ENCODE measurements at places on chromosomes 7 and 10.

DNA sequence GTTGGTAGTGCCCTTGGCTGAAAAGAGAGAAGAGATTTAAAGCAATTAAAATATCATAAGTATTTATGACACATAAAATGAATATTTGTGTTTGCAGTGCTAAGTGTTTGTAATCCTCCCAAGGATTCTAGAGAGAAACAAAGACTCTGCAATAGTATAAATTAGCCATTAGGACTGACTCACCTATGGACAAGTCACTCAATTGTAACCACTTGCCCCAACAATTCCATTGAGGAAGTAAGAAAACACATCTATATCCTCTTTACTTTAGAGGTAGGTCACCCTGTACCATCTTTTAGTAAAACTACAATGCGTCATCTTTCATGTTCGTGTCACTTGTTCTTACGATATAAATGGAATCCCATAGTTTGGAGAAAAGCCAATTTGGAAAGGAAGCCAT is 85.7 kb upstream of the INHBA start:
- no peak for DNase-seq

DNA sequence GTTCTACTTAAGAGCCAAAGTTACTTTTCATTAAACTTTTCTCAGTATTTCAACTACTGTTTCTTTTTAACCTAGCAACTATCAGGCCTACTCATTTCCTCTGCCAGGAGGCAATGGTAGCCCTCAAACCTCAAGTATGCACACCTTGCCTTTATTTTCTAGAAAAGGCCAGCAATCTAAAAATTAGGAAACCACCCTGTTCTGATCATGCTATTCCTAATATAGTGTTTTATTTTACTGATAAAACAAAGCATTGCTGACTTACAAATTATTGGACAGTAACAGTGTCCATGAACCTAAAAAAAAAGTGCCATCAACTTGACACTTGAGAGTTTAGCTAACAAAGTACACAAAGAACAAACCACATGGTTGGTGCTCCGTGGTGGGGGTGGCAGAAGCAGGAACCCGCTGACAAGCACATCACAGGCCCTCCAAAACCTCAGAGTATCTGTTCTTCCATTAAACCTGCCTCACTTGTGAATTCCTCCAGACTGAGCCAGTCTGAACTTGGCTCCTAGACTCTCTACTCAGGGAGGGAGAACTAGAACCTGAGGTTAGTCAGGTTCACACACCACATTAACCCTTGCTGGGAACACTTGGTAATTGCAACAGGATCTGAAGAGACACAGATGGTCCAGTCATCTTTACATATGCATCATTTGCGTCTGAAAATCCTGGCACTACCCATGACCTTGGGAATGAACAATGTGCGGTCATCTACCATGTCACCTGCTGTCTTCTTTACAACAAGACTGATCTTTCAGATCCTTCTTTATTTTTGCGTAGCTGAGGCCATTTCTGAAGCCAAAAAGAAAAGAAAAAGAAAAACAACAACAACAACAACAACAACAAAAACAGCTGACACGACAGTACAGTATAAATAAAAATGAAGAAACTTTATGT is 31.9 kb downstream of the PIP4K2A start:
- peak; percentile 58 for DNase-seq

GRCh38 chr10:95394161-95394880 is 103.5 kb upstream of the PDLIM1 start:
- no peak for DNase-seq

- no peak for DNase-seq
Measured at GRCh38 chr10:14670551-14671240, 104.0 kb downstream of the FAM107B start.

DNA sequence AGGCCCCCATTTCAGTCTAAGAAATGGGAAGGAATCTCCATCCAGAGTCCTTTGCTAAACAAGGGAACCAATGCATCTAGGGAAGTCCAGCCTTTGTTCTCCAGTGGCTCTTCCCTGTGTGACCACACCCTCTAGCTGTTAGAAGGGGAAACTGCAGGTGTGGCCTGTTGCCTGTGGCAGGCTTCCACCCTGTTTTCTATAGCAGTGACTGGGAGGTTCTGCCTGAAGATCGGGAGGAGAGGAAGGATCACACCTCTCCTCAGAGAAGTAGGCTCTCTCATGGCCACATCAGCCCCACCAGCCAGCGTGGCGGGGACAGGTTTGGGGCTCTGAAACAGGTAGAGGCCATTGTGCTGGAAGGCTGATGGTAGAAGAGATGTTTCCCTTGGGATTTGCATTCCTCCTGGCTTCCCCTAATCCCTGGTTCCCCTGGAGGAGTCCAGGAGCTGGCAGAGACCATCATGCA is 47.7 kb upstream of the TRIM8 start:
- no peak for DNase-seq

DNA sequence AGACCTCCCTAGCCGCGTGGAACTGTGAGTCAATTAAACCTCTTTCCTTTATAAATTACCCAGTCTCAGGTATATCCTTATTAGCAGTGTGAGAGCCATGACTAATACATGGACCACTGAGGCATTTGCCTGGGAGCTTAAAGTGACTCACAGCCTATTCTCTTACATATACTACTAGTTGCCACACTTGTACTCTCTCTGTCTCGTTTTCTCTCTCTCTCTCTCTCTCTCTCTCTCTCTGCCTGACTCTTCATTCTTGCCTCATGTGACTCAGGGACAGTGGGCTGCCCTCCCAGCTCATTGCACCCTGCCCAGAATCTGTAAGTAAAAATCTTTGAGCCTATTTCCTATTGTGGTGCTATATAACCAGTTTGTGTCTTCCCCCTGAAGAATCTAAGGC is 238.5 kb upstream of the MAGI2 start:
- no peak for DNase-seq

- DNase-seq = no peak
Measured at GRCh38 chr7:30920021-30920583, 8.4 kb downstream of the AQP1 start.

DNA sequence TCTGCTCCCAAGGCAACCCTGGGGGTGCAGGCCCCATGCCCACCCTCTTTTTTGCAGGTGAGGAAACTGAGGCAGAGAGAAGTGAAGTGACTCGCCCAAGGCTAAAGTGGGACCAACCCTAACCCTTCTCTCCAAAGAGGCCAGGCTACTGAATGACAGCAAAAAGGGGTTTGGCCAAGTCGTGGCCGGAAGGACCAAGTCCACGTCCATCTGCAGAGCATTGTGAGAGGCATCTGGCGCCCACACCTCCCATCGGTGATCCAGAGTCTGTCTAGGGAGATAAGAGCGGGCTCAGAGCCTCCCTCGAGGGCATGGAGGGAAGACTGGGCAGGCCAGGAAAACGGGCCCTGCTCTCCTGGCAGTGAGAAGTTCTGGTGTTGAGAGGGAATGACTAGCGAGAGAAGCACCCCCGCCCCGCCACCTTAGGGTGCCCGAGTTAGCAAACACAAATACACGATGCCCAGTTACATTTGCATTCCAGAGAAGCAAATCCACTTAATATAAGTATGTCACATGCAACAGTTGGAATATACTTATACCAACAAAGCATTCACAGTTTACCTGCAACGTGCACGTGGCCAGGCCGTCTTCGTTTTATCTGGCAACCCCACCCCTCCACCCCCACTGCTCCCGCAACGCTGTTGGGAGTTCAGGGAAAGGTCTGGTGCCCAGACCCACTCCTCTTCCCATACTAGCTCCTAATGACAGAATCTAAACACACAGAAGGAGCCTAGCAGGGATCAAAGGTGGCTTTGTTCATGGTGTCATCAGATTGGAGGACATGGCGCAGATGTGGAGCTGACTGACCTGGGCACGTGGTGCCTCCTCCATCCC is 124.9 kb downstream of the OAT start:
- DNase-seq = no peak

- DNase-seq = no peak
Measured at GRCh38 chr7:132488634-132489302, 87.5 kb downstream of the PLXNA4 start.

DNA sequence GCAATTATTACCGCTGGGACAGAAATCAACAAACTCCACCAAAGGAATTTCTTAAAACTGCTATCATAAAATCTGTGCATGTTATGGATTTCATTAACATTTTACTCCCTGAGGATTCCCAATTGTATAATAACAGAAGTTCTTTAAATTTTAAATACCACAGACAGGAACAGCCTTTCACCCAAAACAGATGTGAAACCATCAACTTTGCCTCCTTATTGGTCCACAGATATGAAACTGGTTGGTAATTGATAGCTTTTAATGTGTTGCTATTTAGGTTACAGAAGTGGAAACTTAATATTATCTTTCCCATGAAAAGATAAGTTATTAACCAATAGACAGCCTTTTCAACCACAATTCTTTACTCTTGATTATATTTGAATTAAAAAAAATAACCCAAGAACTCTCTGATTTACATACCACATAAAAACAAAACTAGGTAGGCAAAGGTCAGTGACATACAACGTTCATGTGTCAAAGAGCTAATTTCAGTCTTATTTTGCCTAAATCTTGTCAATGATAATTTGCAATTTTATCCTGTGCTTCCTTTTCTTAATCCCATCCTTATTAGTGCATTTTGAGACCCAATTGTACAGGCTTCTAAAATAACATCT is 90.0 kb downstream of the NRP1 start:
- DNase-seq = no peak

DNA sequence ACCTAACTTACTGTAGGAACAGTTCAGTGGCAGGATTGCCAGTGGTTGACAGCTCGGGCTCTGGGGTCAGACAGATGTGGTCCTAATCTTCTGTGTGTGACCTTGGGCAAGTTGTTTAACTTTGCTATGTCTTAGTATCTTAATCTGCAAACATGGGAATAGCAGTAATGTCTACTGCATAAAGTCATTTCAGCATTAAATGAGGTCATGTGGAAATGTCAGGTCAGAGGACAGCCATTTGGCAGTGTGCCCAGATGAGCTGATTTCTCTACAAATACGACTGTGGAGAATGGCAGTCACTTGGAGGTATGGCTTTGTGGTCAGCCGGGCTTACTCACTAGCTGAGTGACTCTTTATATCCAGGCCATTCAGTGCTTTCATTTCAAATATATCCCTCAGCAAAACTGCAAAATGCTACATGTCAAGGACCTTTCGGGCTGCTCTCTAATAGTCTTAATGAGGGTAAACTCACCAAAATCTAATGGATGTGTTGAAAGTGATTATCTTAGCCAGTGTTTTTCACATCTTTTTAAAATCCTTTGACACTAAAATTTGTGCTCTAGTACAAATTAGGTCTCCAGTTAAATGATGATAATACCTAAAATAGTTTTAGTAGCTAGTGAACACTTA is 171.4 kb downstream of the ST7 start:
- DNase-seq = peak; percentile 58

- peak; percentile 6 for DNase-seq
Measured at GRCh38 chr7:815284-816216, 16.7 kb upstream of the SUN1 start.

- DNase-seq = no peak
Measured at GRCh38 chr10:3808689-3809199, 23.7 kb upstream of the KLF6 start.

GRCh38 chr7:144386741-144387140 is 16.8 kb downstream of the NOBOX start:
- no peak for DNase-seq

GRCh38 chr10:121069061-121069850 is 218.1 kb downstream of the WDR11 start:
- DNase-seq = no peak

GRCh38 chr10:70726909-70727495 is 54.7 kb downstream of the ADAMTS14 start:
- no peak for DNase-seq

GRCh38 chr7:38276096-38276877 is 2.9 kb upstream of the TARP start:
- no peak for DNase-seq

DNA sequence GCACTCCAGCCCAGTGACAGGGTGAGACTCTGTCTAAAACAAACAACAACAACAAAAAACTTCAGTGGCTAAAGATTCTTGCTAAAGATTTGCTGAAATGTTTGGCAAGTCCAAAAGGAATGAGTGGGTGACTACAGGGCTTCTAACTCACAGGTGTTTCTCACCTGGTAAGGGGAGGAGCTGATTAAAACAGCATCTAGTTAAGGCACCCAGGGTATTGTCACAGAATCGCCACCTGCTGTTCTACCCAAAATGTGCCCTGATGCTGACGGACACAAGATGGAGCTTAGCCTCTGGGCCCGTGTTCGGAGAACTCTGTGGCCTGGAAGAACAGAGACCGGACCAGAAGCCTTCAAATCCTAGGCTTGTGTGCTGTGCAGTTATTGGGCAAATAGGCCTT is 336.0 kb upstream of the GALNT17 start:
- no peak for DNase-seq

GRCh38 chr10:43952760-43953159 is 304.1 kb upstream of the ZNF32 start:
- no peak for DNase-seq

- no peak for DNase-seq
Measured at GRCh38 chr7:42590771-42591310, 321.0 kb downstream of the C7orf25 start.

DNA sequence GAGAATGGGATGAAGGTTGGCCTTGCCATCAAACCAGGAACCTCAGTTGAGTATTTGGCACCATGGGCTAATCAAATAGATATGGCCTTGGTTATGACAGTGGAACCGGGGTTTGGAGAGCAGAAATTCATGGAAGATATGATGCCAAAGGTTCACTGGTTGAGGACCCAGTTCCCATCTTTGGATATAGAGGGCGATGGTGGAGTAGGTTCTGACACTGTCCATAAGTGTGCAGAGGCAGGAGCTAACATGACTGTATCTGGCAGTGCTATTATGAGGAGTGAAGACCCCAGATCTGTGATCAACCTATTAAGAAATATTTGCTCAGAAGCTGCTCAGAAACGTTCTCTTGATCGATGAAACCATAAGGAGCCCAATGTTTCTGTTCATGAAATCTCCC is 637 bp downstream of the RPEL1 start:
- no peak for DNase-seq

DNA sequence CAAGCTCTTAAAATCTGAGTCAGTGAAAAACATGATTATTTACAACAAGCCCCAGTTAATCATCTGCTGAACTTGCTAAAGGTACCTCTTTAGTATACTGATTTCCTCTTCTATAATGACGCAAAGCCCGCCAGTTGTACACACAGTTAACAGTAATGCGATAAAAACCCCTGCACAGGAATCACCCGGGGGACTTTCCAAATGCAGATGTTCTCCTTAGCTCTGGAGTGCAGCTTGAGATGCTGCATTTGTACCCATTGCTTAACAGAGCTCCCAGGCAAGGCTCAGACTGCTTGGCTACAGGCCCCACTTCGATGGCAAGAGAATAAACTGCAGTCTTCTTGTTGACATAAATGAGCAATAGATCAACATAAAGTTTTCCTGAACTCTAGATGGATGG is 279.6 kb upstream of the HGF start:
- DNase-seq = no peak

DNA sequence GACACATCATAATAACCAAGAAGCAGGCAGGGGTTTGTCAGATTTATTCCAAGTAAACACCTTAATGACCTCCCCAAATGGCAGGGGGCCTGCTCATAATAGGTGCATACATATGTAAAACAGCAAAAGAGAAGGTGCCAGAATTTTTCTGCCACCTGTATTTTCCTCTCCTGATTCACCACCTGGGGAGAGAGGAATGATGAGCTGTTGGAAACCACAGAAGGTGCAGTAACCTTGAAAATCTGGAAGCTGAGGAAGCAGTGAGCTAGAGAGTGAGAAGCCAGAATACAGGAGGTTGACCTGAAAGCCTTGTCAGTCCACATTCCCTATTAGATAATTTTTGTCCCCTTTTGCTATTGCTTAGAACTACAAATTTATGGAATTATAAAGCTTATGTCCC is 46.2 kb upstream of the PDE1C start:
- DNase-seq = no peak

All from CD4-positive, alpha-beta T cell treated with Interleukin-1 beta for 1 hour (primary cell).